LHCN-M2 (cell line): ENCODE measurements at places on chromosomes 7 and 10. TPM values are rescaled to one million over a fixed set of nuclear protein-coding genes. Genes with fewer than 3 reads are reported as not detected.

The CFAP46 gene
- not detected in 2 replicates for total RNA-seq

The NRF1 gene
- 9.2 and 12.7 TPM in 2 replicates for total RNA-seq

The GPRIN2 gene
- total RNA-seq, result not detected in 2 replicates

The DIP2C gene
- total RNA-seq, result 3.8 and 4.9 TPM in 2 replicates

The RELN gene
- 0.26 and 0.63 TPM in 2 replicates for total RNA-seq

The UPK3B gene
- 0.46 TPM in 1 of 2 replicates, not detected in the other for total RNA-seq

The GRID2IP gene
- total RNA-seq, result not detected in 2 replicates

The HDAC9 gene
- 7.1 and 16.5 TPM in 2 replicates for total RNA-seq

The UCMA gene
- not detected in 2 replicates for total RNA-seq

The UNCX gene
- not detected in 2 replicates for total RNA-seq

The GARIN1A gene
- 0.63 and 0.90 TPM in 2 replicates for total RNA-seq

The AIMP2 gene
- total RNA-seq, result 96.2 and 101 TPM in 2 replicates

The PIK3CG gene
- total RNA-seq, result not detected in 2 replicates

The CCDC172 gene
- not detected in 2 replicates for total RNA-seq

GRCh38 chr7:74267756-74268565 lies 13.8 kb upstream of the RFC2 start:
- DNase-seq, result no peak

DNA sequence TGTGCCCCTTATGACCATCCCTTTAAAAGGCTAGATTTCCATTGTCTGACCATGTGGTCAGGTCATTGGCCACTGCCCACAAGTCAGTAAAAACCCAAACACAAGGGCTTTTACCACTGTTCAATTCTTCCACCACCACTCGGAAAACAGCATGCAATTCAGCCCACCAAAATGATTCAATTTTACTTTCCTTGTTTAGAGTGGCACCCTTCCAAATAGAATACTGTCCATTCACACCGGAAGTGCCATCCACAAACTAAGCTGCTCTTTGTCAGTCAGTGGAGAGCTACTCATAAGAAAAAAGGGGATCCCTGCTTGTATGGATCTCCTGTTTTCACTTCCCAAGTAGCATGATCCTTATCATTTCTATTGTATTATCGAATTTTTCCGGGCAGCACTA lies 350.7 kb upstream of the MBL2 start:
- DNase-seq, result no peak

GRCh38 chr7:123355576-123356190 lies 155.9 kb upstream of the SLC13A1 start:
- peak; percentile 76 for DNase-seq

DNA sequence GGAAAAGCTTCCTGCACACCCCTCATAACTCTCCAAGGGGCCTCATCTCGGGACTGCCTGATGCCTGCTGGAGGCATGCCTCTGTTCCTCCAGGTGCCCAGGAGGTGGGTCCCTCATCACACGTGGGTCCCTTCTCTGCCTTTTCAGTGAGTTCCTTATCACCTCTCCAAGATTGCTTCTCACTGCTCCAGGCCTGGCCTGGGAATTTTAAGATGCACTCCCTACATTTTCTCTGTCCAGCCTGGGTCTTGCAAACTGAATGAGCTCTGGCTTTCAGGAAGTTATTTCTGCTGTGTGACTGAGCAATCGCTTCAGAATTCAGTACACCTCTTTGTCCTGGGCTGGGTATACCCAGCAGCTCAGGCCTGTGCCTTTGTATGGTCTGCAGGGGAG lies 43.8 kb downstream of the LRRC18 start:
- DNase-seq, result no peak

DNA sequence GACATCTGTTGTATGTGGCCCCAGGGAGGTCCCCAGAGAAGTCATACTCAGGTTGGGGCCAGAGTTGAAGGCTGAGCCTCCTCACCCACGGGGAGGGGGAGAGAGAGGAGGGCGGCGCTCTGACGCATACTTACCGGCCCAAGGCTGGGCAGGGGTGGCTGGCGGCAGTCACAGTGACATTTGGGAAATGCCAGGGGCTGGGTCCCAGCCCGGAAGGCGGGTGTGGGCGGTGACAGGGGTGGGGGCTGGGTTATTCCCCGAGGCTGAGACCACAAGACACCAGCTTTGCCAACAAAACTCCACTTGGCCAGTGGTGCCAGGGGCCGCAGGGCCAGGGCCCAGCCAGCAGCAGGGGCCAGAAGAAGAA lies 41.1 kb downstream of the RASGEF1A start:
- no peak for DNase-seq

GRCh38 chr10:7756360-7756992 lies 31.3 kb downstream of the KIN start:
- peak; percentile 26 for DNase-seq

GRCh38 chr7:36048141-36048901 lies 104.7 kb upstream of the EEPD1 start:
- DNase-seq, result peak; percentile 88

GRCh38 chr10:91653219-91653870 lies 20.5 kb upstream of the PPP1R3C start:
- DNase-seq, result peak; percentile 75

- DNase-seq, result no peak
Measured at GRCh38 chr7:43669286-43670081, 59.8 kb downstream of the COA1 start.

DNA sequence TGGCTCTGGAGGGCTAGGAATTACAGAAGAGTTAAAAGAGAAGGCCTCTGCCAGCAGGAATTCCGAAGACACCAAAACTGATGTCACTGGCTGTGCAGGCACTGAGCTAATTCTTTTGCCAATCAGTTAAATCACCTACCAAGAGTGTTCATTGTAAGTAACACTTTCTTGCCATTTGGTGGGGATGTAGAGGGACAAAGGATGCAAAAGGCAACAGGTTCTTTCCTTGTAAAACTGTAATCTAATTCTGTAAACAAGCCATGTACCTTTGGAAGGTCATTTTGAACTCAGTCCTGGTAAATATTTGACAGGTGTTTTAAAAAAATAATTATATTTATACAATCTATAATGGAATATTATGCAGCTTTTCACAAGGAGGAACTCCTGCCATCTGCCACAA lies 438.4 kb downstream of the AUTS2 start:
- DNase-seq, result no peak

GRCh38 chr7:116351966-116352365 lies 141.6 kb downstream of the TES start:
- peak; percentile 55 for DNase-seq

DNA sequence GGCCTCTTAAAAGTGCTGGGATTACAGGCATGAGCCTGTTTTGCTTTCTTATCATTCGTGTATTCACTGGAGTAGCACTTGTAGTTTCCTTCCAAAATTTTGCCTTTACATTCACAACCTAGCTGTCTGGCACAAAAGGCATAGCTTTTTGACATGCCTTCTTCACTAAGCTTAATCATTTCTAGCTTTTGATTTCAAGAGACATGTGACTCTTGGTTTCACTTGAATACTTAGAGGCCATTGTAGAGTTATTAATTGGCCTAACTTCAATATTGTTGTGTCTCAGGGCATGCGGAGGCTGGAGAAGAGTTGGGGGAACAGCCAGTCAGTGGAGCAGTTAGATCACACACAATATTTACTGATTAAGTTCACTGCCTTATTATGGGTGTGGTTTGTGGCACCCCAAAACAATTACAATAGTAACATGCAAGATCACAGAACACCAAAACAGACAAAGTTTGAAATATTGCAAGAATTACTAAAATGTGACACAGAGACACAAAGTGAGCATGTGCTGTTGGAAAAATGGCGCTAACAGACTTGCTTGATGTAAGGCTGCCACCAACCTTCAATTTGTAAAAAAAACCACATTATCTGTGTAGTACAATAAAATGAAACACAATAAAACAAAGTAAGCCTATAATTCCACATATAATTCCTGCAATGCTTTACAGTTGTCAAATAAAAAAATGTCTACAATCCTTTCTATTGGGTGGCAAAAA lies 43.1 kb downstream of the BRAF start:
- no peak for DNase-seq

DNA sequence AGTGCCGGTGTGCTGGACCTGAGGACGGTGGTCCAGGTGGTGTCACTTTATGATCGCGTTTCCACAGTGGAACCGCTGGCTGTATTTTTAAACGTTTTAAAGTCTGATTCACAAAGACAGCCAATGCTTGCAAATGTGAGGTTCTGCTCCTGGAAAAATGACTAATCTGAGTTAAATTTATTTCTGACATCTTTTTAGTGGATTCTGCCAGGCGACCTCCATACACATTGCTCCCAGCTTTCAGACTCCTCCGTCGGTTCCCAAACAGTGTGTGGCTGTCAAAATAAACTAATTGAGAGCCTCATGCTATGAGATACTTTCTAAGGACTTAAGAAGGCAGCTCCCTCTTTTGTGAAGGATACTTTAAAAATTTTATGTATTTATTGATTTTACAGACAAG lies 12.7 kb upstream of the TTYH3 start:
- DNase-seq, result no peak

DNA sequence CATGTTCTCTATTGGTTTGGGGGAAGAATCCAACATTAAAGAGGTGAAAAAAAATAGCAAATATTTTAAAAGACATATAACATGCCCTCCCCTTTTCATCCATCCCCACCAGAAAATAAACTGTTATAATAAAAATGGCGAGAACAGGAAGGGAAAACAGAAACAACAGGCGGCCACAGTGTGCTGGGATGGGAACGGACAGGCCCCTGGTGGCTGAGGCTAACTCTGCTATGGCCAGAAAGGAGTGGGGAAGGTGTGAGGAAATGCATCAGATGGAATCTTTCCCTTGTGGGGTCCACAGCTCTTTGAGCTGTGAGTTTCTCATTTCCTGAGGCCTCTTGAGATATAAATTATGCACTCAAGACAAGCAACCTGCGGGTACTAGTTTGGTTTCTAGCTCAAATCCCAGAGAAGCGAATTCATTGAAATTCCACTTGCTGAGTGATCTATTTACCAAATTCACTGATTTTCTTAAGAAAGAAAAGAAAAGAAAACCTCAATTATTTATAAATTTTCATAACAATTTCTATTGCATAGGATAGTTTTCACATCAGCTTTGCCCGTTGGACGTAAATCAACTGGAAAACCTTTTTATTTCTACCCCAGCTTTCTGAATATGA lies 139.5 kb downstream of the BMPER start:
- DNase-seq, result no peak

DNA sequence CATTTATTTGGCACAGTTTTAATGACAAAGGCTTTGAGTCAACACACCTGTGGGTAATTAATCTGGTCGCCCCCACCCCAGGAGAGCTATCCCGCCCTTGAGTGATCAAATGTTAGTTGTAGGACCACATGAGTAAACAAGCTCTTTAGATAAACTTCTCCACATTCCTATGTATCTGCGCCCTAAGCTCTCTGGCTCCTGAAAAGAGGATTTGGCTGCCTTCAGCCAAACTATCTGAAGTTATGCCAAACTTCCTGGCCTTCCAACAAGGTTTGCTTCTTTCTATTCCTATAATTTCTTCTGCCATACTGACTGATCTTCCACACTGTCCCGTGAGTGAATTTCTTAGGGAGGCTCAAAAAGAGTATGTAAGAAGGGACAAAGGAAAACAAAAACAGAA lies 134.2 kb downstream of the RALA start:
- no peak for DNase-seq

DNA sequence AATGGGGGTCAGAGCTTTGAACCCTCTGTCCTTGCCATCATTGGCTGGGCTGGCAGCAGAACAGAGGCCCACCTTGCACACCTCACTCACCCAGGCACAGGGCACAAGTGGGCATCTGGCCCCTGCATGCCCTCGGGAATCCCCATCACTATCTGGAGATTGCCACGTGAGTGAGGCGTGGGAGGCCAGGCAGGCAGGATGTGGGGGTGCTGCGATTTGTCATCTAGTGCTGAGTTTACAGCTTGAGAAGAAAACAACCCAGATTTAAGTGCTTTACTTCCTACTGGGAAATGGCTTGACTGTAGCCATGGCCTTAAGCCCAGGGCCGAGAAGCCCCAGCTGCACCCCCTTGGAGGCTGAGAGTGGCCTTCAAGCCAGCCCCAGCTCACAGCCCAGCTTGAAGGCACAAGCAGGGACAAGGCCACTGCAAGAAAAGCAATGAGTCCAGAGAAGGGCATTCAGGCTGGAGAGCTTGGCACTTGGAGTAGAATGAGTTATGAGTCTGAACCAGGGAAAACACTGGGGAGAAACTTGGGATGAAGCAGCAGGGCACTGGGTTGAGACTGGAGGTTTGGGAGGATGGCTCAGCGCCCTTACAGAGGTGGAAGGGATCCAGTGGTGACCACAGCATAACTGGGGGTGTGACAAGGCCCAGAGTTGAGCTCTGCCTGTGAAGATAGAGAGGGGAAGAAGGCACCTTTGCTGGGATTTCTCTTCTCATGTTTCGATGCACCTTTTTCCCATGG lies 123.0 kb downstream of the CXCL12 start:
- DNase-seq, result no peak

- no peak for DNase-seq
Measured at GRCh38 chr10:101867931-101868330, 24.3 kb upstream of the KCNIP2 start.

GRCh38 chr10:131081376-131081775 lies 230.1 kb downstream of the TCERG1L start:
- no peak for DNase-seq

DNA sequence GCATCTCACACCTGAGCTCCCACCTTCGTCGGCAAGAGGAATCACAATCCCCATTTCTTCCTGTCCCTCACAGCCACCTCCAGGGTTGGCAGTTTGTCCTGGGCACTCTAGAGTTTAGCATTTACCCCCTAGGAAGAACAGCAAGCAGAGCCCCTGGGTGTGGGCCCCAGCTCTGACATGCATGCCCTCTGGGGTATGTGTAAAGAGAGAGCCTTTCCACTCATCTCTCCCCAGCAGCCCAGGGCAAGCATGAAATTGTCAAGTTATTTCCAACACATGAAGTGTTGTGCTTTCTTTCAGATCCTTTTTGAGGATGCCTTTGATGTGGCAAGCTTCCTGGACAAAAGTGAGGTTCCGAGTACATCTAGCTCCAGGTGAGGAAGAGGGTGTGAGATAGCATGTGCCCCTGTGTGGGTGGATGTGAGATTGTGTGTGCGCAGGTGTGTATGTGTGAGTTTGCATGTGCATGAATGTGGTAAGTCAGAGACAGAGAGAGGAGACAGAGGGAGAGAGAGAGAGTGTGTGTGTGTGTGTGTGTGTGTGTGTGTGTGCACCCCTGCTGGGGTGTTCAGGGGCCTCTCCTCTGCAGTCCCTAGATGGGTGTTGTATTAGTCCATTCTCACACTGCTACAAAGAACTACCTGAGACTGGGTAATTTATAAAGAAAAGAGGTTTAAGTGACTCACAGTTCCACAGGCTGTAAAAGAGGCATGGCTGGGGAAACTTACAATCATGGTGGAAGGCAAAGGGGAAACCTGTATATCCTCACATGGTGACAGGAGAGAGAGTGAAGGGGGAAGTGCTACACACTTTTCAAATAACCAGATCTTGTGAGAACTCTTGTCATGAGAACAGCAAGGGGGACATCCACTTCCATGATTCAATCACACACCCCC lies 18.1 kb downstream of the STRA8 start:
- no peak for DNase-seq

GRCh38 chr10:110821508-110821907 lies 50.2 kb upstream of the PDCD4 start:
- no peak for DNase-seq

DNA sequence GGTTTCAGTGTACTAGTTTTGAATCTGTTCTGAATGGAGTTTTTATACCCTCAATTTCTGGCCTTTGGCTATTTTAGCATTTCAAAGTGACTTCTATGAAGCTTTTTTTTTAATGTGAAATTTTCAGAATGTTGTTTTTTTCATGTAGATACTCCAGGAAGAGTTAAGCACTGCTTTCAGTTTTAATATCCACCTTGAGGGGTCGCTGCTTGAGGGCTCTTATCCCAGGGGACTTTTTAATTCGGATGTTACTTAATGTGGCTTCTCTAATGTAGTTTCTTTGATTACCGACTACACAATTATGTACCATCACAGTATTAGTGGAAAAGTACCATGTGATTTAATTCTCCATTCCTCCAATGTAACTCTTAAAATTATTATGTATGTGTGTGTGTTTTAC lies 5.2 kb downstream of the IFIT5 start:
- DNase-seq, result peak; percentile 57

- DNase-seq, result no peak
Measured at GRCh38 chr7:121578669-121579068, 182.6 kb upstream of the FAM3C start.
